ENCODE measurements at places on chromosomes 12 and 14.

- no peak for DNase-seq
These were observed 69.5 kb upstream of the LMO3 start for GRCh38 chr12:16675438-16675837.

DNA sequence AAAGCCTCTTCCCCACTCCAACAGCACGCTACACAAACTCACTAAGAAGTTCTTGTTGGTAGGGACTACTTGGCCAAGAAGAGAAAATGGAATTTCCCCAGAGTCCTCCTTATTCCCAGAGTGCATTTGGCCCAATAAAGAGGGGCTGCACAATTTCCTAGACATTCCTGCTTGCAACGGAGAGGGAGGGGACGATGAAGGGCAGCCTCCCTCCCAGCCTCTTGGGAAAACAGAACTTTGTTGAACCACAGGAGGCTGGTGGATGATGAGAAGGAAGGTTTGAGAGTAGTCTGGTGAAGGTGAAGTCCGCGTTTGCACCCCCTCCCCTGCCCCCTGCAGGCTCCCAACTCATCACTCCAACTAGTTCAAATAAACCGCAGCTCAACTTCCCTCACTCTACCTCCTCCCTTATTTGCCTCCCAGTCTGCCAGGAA lies 19.1 kb upstream of the TBX3 start:
- DNase-seq: no peak

- no peak for DNase-seq
These were observed 16.8 kb upstream of the PPM1A start for GRCh38 chr14:60232185-60232584.

GRCh38 chr14:35164849-35165248 lies 42.5 kb downstream of the PRORP start:
- no peak for DNase-seq

DNA sequence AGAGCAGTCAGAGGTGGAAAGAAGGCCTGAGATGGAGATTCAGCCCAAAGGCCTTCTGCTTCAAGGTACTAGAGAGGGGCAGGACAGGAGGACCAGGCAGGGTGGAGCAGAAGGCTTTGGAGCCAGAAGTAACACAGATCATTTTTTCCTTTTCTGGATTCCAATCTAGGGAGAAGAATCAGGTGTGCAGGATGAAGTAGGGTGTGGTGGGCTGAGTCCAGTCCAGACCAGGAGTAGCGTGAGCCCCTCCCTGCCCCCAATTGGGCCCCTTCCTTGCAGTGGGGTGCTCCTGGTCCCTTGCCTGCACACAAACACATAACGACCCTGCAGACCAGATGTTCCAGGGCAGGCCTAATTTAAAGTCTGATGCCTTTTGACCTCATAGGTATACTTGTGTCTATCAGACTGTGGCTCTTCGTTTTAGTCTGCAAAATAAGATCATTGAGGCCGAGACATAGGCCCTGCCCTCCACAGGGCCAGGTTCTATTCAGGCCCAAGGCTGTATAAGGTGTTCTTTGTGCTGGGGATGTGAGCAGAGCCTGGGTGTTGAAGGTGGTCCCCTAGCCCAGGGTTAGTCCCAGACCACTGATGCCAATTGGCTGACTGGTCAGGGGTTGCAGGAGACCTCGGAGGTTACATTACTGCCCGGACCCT lies 1.0 kb upstream of the NYNRIN start:
- no peak for DNase-seq

DNA sequence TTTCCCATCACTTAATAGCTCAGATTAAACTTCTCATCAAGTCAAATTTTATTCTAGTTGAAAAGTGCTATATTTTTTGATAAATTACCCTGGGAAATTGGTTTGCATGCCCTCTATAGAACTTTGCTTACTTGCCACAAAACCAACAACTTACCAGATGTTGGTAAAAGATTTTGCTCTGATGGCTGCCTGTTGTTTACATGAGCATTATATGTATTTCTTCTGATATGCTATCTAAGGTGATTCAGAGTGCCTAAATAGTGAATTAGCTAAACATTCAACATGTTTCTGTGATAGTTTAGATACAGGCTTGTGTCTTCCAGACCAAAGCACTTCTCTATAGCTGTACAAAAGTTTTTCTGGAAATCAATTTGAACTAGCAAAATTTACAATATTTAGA lies 51.0 kb downstream of the PPM1A start:
- no peak for DNase-seq
